Mucosa of gallbladder (tissue), 1 donor: ENCODE measurements at places on chromosomes 3 and 15. TPM values are rescaled to one million over a fixed set of nuclear protein-coding genes. Genes with fewer than 3 reads are reported as not detected.

The HAPLN3 gene
- total RNA-seq: 3.9 TPM

The MUSTN1 gene
- 4.7 TPM for total RNA-seq

The RAD51 gene
- 1.3 TPM for total RNA-seq

The CILP gene
- total RNA-seq: 19.2 TPM

The GABRR3 gene
- total RNA-seq: not detected

The LRRIQ4 gene
- total RNA-seq: not detected

The CLSTN2 gene
- 7.1 TPM for total RNA-seq

The GOLGA6L6 gene
- total RNA-seq: not detected

The UBAP1L gene
- 5.6 TPM for total RNA-seq

The OR5K2 gene
- total RNA-seq: not detected

The AP3B2 gene
- 0.69 TPM for total RNA-seq

The SHF gene
- 10.4 TPM for total RNA-seq

The ATP2C1 gene
- total RNA-seq: 78.9 TPM
